Right lobe of liver (tissue), 6 donors: ENCODE measurements at places on chromosomes 1 and 21. TPM values are rescaled to one million over a fixed set of nuclear protein-coding genes. Genes with fewer than 3 reads are reported as not detected.
A peak's percentile ranks its signal among the peaks of the same experiment; 100 is the strongest.

DNA sequence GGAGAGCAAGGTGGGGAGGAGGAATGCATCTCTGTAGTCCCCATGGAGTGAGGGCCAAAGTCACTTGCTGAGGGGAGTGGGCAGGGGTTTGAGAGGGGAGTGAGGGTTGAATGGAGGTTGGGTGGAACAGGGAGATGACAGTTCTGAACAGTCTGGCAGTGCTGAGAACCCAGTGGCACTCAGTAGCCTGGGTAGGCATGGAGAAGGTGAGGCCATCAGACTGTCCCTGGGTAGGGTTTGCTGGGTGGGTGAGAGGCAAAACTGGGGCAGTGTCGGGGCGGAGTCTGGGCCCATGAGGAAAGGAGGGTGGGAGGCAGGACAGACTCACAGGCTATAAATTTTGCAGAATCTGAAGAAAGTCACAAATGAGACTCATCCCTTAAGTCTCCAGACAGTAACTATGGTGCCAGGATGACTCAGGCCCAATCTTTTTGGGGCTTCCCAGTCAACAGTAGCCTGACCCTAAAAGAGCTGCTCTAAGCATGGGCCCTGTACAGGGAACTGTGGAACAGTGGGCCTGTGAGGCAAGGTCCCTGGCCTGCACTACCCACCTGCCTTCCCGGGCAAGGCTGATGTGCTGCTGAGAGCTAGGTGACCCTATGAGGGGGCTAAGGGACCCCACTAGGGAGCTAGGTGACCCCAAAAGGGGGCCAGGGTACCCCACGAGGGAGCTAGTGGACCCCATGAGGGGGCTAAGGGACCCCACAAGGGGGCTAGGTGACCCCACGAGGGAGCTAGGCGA lies 51.0 kb upstream of the DMRTB1 start:
- no peak for DNase-seq

- DNase-seq = no peak
Measured at GRCh38 chr1:229374485-229374884, 31.6 kb upstream of the CCSAP start.

DNA sequence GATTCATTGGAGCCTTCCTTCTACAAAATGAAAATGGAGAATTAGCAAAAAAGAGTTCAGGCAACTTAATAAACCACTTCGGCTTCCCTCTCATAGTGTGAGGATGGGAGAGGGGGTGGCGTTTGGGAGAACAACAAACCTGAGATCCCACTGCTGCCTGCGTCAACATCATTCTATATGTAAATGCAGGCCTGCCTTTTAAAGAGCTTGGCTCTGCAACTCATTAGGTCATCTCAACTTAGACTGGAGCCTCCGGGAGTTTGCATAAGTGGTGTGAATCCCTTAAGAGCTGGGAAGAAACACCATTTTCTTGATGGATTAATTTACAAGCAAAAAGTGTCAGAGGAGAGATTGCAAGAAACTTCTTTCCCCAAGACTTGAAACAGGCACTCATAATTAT lies 127.6 kb upstream of the DAB1 start:
- DNase-seq = no peak

DNA sequence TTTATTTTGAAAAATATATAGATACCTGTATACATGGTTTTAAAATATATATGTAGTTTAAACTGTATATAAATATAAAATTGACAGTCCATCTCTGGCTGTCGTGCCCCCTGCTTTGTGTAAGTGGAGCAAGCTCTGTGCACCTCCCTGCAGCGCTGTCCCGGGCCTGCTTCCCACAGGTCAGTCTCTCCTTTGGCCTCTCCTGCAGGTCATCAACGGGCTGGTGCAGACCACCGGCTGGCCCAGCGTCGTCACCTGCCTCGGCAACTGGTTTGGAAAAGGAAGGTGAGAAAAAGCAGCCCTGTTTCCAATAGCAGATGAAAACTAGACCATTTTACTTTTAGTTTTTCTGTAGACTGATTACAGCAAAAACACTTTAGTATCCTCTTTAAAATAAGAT lies 28.5 kb downstream of the SLC37A1 start:
- no peak for DNase-seq

DNA sequence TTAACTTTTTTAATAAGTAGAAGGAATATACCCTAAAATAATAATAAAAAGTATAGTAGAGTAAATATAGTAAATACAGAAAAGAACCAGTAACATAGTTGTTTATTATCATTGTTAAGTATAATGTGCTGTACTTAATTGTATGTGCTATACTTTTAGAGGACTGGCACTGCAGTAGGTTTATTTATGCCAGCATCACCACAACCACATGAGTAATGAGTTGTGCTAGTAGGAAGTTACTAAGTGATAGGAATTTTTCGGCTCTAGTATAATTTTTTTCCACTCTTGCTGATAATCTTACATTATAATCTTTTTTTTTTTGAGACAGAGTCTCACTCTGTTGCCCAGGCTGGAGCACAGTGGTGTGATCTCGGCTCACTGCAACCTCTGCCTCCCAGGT lies 71.6 kb downstream of the IVNS1ABP start:
- DNase-seq = no peak

GRCh38 chr1:226736908-226737818 lies 1.9 kb downstream of the ITPKB start:
- peak; percentile 67 for DNase-seq

GRCh38 chr1:231122143-231122542 lies 39.7 kb upstream of the TRIM67 start:
- no peak for DNase-seq

ITSN1 gene
- 42.8 TPM for total RNA-seq

OPTC gene
- total RNA-seq = not detected

TMCC2 gene
- 0.29 TPM for total RNA-seq

FMO2 gene
- 6.8 TPM for total RNA-seq

TRAF3IP3 gene
- 2.2 TPM for total RNA-seq
